Sigmoid colon (tissue), 7 donors: ENCODE measurements at places on chromosomes 2 and 18. TPM values are rescaled to one million over a fixed set of nuclear protein-coding genes. Genes with fewer than 3 reads are reported as not detected.

GRCh38 chr18:59268721-59269562, 4.3 kb downstream of the RAX start:
- no peak for DNase-seq

Gene VWC2L
- total RNA-seq = not detected

Gene DRC1
- total RNA-seq = not detected

DNA sequence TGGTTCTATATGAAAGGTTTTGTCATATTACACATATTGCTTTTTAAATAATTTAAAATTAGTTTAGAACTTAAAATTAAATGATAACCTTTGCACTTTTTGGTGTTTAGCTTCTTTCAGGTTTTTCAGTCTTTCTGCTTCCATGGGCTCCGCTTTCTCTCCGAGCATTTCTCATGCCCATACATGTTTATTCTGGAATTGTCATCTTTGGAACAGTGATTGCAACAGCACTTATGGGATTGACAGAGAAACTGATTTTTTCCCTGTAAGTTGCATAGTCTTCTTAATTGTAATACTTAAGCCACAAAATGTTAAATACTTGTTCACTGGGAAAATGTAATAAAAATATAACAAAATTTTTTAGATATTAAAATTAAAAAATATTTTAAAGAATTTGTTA, 31.0 kb downstream of the CYBRD1 start:
- no peak for DNase-seq

DNA sequence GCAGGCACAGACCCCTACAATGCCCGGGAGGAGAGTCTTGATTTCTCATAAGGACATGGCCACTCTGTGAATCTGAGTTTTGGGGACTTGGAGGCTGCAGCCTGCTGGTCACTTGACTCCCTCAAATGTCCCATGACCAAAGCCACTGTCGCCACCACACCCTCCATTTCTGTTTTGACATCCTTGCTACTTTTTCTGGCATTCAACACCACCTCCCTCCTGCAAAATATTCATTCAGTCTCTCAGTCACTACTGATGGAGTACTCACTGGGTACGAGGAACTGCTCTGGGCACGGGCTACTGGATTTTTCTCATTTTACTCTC, 208.6 kb upstream of the HAAO start:
- DNase-seq = no peak

GRCh38 chr2:182426082-182426917, 536 bp downstream of the PDE1A start:
- no peak for DNase-seq

DNA sequence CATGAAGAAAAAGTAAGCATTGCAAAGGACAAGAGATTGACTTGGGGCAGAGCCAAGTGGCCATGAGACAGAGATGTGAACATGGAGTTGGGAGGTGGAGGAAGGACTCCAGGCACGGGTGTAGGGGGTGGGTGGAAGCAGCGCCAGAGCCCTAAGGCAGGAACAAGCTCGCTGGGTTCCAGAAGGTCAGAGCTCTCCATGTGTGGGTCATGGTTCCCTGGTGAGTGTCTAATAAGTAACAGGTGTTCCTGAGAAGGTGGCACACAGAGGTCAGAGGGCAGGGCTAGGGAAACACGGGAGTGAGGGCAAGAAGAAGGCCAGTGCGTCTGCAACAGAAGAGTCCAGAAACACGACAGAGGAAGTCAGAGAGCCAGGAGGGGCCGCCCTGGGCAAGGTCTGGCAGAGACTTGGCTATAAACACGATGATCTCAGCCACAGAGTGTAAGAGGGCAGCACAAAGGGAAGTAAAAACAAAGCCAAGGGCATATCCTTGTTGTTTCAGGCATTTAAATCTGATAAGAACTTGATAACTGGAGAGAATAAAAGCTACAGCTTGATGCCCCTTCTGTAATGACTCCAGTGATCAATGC, 260.8 kb downstream of the TGIF1 start:
- no peak for DNase-seq

- DNase-seq = no peak
Observed at GRCh38 chr18:63292831-63293683, 26.5 kb downstream of the BCL2 start.

DNA sequence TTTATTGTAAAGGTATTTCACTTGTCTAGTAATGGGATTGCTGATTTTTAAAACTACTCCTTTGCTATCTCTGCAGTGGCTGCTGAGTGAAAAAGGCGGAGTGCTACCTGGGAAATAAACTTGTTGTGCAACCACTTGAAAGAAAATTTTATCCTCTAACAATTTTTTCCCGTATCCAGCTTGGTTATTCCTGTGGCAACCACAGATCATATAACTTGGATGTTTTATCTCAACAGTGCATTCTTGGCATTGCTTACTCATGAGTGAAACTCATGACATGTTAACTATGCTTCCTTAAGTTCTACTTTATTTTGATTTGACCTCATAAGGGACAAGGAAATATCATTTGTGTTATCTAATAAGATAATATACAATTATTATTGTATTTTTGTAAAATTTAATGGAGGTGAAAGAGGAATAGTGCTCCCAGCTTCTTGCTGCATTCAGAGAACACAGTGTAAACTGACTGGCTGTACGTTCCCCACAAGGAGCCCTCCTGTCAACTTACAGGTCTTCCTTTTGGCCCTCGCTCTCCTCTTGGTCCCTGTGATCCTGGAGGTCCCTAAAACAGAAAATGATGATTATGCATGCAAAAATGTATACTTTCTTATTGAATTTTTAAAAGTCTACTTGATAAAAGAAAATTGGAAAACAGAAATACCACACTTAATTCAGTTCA, 82.7 kb downstream of the COL5A2 start:
- DNase-seq = no peak

Gene DSEL
- total RNA-seq = 7.9 TPM

- no peak for DNase-seq
Observed at GRCh38 chr18:21853016-21853415, 112.4 kb downstream of the MIB1 start.

- peak; percentile 97 for DNase-seq
Observed at GRCh38 chr2:61470965-61471904, at the start of gene USP34. Gene USP34 (minus strand): TSS chr2:61471087. CDS start chr2:61470692, 395 bp downstream.
